Muscle of back (tissue), 13 donors: ENCODE measurements at places on chromosomes 2 and 18.

DNA sequence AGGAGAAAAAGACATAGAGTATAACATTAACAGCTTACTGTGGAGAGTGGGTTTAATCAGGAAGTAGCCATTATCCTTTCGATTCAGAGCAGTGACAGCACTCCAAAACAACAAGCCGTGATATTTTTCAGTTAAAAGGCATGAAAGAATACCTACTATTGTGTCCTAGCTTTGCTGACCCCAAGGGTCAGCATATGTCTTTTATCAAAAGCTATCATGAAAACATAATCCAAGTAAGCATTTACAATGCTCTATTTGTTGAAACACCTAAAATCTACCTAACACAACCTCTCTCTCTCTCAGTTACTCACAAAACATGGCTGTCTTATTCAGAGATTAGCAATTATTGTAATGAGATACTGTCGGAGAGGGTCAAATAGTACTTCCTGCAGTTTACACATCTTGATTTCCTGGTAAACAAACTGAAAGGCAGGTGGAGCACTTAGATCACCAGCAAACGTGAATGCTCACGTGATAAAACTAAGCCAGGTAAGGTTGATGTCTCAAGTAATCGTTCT, 100.0 kb downstream of the BAZ2B start:
- peak; percentile 79 for DNase-seq

DNA sequence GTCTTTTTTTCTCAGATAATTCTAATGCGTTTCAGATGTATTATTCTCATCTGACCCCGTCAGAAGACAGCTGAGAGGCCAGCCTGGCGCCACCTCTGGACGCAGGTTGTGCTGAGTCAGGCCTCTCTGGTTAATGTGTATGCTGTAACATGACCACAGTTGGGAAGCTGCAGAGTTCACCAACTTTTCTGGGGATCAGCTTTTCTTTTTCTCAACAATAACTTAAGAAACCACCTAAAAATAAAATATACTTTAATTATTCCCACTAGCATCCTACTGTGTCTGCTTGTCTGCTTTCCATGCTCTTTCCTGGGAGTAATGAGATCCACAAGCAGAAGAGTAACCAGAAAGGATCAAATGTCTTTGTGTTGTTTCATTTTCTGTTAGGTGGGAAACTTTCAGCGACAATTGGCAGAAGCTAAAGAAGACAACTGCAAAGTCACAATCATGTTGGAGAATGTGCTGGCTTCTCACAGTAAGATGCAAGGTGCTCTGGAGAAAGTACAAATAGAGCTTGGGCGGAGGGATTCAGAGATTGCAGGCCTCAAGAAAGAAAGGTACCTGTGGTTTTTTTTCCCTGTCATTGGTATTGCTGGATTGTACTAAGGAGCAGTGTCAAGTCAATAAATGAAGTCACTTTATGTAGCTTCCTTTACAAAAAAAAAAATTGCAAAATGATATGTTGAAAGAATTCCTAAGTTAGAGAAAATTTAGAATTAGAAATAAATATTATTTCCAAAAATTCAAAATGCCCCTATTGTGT, 79.8 kb downstream of the CCDC150 start:
- DNase-seq: peak; percentile 74

- no peak for DNase-seq
These were observed 17.6 kb downstream of the FBXO11 start for GRCh38 chr2:47888581-47889280.

- no peak for DNase-seq
These were observed 15.0 kb upstream of the SERPINB3 start for GRCh38 chr18:63676526-63677323.

DNA sequence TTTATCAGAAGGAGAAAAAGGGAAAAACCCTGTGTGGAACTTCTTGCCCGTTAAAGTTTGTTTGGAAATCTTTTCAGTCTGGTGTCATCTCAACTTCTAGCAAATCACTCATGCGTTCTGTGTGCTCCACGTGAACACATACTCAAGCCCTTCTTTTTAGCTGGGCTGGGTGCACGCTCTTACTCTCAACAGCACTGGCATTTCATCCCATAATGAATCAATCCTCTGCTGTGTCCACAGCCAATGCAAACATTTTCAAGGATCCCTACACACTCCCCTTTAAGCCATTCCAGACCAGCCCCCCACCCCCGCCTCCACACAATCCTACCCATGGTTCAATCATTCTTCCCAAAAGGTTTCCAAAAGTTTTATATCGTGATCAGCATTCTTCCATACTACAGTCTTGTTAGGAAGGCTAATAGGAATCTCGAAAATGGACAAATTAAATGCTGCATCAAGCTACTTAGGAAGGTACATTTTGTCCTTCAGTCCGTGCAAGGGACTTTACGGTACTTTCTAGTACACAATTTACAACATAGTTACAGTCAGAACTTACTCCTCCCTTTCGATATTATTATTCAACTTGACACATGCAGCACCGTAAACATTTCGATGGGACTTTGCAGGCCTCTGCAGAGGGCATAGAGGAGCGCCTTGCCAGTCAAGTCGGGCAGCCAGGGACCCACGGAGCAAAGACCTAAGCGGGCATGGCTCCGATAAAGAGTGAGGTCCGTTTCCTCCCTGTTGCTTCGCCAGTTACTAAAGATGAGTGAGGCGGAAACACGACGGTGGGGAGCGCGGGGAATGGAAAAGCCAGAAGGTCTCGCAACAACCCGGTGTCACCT, 1.4 kb downstream of the PTGR3 start:
- DNase-seq: no peak

DNA sequence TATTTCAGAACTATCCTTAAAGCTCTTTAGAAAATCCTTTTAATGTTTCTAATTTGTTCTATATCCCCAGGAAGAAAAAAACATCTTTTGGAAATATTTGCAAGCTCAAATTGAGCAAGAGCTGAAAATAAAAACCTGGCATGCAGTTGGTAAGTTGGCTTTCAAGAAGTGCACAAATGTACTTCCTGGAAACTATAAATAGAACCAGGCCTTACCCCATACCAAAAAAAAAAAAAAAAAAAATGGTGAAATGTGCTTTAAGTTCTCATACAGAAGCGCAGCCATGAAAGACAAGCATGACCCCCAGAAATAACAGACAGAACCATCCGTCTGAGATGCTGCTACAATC, 178.5 kb downstream of the HDAC4 start:
- peak; percentile 69 for DNase-seq

DNA sequence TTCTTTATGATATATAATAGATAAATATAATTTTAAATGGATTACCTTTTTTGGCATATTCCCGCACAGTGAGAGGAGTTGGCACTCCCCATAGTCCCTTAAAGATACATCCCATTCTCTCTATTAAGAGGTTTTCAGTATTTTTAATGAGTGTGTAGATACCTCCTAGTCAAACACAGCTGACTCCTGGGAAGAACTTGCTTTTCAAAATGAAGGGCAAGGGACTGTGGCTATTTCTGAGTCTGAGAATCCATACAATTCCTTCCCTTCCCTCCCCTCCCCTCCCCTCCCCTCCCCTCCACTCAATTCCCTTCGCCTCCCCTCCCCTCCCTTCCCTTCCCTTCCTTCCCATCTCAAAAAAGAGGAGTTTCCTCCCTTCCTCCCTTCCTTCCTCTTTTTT, 93.5 kb downstream of the PRPF40A start:
- DNase-seq: no peak

DNA sequence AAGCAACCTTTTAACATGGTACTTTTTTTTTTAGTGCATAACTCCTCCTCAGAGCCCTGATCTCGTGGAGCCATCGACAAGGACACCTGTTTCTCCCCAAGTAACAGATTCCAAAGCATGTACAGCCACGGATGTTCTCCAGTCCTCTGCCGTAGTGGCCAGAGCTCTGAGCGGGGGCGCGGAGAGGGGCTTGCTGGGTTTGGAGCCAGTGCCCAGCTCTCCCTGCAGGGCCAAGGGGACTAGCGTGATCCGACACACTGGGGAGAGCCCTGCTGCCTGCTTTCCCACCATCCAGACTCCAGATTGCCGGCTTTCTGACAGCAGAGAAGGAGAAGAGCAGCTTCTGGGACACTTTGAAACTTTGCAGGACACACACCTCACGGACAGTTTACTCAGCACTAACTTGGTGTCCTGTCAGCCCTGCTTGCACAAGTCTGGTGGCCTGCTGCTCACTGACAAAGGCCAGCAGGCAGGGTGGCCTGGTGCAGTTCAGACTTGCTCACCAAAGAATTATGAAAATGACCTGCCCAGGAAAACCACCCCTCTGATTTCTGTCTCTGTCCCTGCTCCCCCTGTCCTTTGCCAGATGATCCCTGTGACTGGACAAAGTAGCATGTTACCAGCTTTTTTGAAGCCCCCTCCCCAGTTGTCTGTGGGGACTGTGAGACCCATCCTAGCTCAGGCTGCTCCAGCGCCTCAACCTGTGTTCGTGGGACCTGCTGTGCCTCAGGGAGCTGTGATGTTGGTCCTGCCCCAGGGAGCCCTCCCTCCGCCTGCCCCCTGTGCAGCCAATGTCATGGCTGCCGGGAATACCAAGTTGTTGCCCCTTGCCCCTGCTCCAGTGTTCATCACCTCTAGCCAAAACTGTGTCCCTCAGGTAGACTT, 4.5 kb downstream of the KLF11 start:
- no peak for DNase-seq

- DNase-seq: no peak
These were observed 58.3 kb upstream of the ARL4C start for GRCh38 chr2:234555161-234555560.

- no peak for DNase-seq
These were observed 306.7 kb upstream of the CCDC68 start for GRCh38 chr18:55265984-55266383.

- DNase-seq: no peak
These were observed 37.2 kb downstream of the BOLA3 start for GRCh38 chr2:74110537-74110936.
